ENCODE measurements at places on chromosomes 13 and 19.

GRCh38 chr13:65417953-65418352, 1812.2 kb downstream of the PCDH9 start:
- DNase-seq = no peak

GRCh38 chr19:7738023-7738422, 6.1 kb upstream of the CLEC4G start:
- DNase-seq = no peak

DNA sequence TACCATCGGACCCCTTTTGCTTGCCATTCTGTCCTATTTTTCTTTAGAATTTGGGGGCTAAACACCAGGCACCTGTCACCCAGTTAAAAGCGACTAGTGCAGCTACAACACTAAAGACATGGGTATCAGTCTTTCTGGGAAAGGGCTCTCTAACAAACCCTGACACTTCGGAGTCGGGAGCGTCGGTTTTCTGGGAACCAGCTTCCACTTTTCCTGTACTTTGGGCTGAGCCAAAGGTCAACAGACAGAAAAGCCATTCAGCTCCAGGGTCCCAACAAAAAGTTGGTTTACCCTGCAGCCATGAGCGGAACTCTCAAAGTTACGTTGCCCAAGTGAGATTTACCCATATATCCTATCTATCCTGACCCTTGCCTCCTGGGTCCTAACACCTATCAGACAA, 337.0 kb upstream of the SLITRK5 start:
- DNase-seq = no peak

DNA sequence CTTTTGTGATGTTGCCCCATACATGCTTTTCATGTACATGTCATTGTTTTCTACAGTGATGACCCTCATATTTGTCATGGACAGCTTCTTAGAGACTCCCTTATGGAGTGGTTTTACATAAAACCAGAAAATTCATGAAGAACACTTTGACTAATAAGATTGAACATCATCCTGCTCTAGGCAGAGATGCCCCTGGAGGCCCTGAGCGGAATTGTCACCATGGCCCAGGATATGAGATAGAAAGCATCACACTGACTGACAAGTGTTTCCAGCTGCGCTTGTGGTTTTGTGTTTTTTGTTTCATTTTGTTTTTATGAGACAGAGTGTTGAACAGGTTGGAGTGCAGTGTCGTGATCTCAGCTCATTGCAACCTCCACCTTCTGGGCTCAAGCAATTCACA, 22.2 kb downstream of the ZNF701 start:
- no peak for DNase-seq

GRCh38 chr13:33015791-33016323, 366 bp upstream of the KL start:
- no peak for DNase-seq

GRCh38 chr13:30135868-30136267, 171.5 kb downstream of the KATNAL1 start:
- DNase-seq = no peak

GRCh38 chr19:57506163-57506562, 6.4 kb downstream of the ZNF773 start:
- no peak for DNase-seq

GRCh38 chr13:27797228-27797624, 4.9 kb downstream of the GSX1 start:
- no peak for DNase-seq

DNA sequence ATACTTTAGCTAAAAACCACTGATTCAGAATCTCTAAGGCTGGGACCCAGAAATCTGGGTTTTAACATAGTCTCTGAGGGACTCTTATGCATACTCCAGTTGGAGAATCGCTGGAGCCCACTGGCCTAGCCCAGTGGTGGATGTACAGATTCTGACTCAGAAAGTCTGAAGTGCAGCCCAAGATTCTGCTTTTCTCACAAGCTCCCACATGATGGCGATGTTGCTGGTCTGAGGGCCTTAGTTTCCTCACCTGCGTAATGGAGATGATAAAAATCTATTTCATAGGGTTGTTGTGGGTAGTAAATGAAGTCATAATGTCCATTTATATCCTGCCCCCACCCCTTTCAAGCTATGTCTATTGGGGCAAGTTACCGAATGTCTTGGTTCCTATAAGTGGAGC, 7.7 kb upstream of the CDADC1 start:
- no peak for DNase-seq

- no peak for DNase-seq
Observed at GRCh38 chr13:35785576-35786303, 309.3 kb upstream of the MAB21L1 start.

DNA sequence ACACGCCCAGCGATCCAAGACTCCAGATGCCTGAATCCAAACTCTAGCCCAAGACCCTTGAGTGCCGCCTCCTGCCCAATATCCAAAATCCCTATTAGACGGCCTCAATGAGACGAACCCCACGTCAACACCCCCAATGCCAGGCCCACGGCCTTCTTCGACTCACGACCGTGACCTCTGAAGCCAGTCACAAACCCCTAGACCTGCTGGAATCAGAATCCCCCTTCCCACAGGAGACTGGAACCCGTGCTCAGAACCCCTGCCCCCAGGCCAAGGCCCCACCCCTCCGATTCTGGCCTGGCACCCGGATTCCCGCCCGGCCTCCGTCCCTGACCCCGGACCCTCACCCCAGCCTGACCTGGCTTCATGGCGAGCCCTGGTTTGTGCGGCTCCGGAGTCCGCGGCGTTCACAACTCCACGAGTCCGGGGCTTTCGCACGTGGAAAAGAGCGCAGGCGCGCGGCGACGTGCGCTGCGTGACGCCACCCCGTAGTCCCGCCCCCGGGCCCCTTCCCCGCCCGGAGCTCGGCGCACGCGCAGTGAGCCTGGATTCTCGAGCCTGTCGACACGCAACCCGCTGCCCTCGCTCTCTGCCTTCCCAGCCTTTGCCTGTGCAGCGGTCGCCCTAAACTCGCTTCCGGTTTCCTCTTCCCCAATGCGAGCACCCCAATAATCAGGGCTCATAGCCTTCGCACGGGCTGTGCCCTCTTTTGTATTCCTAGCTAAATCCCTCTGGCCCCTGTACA, at the start of gene FBL:
Gene FBL (minus strand): TSS at position 447 of the 745 bp plus-strand sequence. CDS start 79 bp downstream, at position 368.
- DNase-seq = peak; percentile 88

GRCh38 chr19:1081301-1082164, 13.6 kb downstream of the POLR2E start:
- no peak for DNase-seq

GRCh38 chr13:99366075-99366987, 59.1 kb upstream of the GPR183 start:
- no peak for DNase-seq

Measured in HS-27A (cell line).